ENCODE measurements at places on chromosomes 11 and 22. TPM values are rescaled to one million over a fixed set of nuclear protein-coding genes. Genes with fewer than 3 reads are reported as not detected.

Gene CASP5
- polyA plus RNA-seq, result not detected

Gene PGR
- not detected for polyA plus RNA-seq

Gene OR10A2
- not detected for polyA plus RNA-seq

Gene CCDC157
- 32.2 TPM for polyA plus RNA-seq

Gene NEU3
- polyA plus RNA-seq, result 16.9 TPM

Gene SPDYC
- polyA plus RNA-seq, result not detected

Gene GRM5
- polyA plus RNA-seq, result 11.8 TPM

Gene CHEK1
- polyA plus RNA-seq, result 29.5 TPM

Gene SHISAL1
- 21.6 TPM for polyA plus RNA-seq

Gene BTG4
- polyA plus RNA-seq, result not detected

Gene EIF1AD
- 35.4 TPM for polyA plus RNA-seq

Gene MMP12
- not detected for polyA plus RNA-seq

Gene CNTN5
- 0.64 TPM for polyA plus RNA-seq

Gene OR10D3
- not detected for polyA plus RNA-seq

Gene HSPB2
- polyA plus RNA-seq, result not detected

Gene SLC25A17
- polyA plus RNA-seq, result 49.3 TPM

Gene ELFN2
- 4.4 TPM for polyA plus RNA-seq

Gene OR51B2
- not detected for polyA plus RNA-seq

Gene OR5P2
- polyA plus RNA-seq, result not detected

Gene OR5B21
- polyA plus RNA-seq, result not detected

Gene GGTLC2
- polyA plus RNA-seq, result not detected

Gene KCNQ1OT1
- polyA plus RNA-seq, result 0.32 TPM

Gene LRRC32
- polyA plus RNA-seq, result not detected

Gene SPON1
- polyA plus RNA-seq, result 0.66 TPM

Measured in neural cell (in vitro differentiated cells).